ENCODE measurements at places on chromosomes 5 and 9.
A peak's percentile ranks its signal among the peaks of the same experiment; 100 is the strongest.

GRCh38 chr5:107700481-107700880, 29.7 kb upstream of the EFNA5 start:
- DNase-seq = no peak

- DNase-seq = no peak
Measured at GRCh38 chr5:157456301-157456700, 3.7 kb upstream of the NIPAL4 start.

DNA sequence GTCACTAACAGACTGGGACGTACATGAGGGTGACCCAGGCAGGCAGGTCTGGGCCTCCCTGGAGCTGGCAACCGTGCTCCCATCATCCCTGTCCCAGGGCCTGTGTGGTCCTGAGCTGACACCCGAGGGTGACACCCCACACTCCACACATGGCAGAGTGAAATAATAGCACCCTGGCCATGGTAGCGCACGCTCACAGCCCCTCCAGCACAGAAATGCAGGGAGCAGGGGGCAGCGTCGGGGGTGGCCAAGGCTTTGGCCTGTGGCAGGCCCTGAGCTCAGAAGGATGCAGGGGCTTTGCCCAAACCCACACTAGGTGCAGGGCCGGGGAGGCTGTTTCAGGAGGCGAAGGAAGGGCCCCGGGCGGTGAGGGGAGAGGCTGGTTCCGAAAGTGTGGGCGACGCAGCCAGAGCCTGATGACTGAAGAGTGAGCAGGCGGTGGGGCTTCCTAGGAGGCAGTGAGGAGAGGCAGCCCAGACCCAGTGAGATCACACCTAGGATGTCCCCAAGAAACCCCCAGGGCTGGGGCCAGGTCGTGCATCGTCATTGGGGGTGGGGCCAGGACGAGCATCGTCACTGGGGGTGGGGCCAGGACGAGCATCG, 12.9 kb downstream of the OR2V2 start:
- DNase-seq = peak; percentile 3

GRCh38 chr9:137956688-137957385, 79.3 kb downstream of the CACNA1B start:
- DNase-seq = no peak

DNA sequence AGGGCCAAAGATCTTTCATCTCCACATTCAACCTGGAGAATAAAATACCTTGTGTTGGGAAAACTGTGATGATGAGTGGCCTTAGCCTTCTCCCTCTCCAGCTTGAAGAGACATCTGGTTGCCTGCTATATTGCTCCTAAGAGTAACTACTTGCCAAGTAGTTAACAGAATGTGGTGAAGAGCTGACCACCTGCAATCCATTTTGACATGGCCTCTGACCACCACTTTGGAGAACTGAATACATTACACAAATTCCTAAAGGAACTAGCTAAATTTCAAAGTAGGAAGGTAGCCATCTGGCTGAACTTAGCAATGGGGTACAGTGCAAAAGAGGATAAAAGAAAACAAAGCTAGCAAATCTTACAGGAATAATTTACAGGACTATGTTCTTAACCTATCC, 7.2 kb downstream of the TBCA start:
- no peak for DNase-seq

GRCh38 chr5:118176146-118176545, 812.2 kb downstream of the DTWD2 start:
- DNase-seq = no peak

DNA sequence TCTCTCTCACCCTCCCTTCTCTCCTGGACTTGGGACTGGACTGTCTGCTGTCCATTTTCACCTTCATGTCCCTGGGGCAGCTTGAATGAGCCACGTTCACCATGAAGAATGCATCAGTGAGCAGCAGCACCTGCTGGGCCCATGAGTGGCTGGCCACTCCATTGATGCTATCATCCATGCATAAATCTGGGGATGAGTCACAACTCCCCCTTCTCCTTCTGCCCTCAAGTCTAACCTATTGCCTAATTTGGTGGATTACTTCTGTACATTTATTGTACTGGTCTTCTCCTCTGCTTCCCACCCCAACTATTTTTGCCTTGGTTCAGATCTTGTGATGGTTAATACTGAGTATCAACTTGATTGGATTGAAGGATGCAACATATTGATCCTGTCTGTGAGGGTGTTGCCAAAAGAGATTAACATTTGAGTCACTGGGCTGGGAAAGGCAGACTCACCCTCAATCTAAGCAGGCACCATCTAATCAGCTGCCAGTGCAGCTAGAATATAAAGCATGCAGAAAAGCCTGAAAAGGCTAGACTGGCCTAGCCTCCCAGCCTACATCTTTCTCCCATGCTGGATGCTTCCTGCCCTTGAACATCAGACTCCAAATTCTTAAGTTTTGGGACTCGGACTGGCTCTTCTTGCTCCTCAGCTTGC, 46.7 kb downstream of the GDNF start:
- DNase-seq = peak; percentile 27

DNA sequence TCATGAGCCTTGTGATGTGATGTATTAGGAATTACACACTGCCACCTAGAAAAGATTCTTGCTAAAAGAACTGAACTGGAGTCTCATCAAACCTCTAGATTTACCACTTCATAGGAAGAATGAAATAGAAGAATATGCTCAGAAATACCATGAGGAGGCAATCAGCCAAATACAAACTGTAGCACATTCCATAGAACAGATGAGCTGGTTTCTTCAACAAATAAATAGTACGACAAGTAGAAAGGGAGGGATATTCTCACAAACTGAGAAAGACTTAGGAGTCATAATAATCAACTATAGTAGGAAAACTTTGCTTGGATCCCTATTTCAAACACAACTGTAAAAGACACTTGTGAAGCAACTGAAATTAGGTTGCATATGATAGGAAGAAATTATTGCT, 15.4 kb downstream of the PLGRKT start:
- no peak for DNase-seq

DNA sequence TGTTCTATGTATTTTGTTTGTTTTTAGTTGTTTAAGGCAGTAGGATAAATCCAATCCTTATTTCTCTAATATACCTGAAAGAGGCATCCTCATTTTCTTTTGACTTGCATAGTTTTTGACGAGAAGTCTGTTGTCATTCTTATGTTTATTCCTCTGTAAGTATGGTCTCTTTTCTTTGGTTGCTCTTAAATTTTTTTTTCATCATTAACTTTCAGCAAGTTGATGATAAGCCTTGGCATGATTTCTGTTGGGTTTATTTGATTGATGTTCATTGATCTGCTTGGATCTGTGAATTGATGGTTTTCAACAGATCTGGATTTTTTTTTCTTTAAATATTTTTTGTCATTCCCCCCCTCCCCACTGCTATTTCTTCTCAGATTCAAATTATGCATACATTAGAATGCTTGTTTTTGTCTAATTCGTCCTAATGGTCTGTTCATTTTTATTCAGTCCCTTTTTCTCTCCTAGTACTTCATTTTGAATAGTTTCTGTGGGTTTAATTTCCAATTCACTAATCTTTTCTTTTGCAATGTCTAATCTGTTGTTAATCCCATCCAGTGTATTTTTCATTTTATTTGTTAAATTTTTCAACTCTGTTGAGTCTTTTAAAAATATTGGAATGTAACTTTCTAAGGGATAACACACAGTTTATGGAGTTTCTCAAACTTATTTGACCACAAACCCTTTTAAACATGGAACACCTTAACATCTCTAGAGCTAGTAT, 495.9 kb downstream of the CSNK1G3 start:
- DNase-seq = no peak

DNA sequence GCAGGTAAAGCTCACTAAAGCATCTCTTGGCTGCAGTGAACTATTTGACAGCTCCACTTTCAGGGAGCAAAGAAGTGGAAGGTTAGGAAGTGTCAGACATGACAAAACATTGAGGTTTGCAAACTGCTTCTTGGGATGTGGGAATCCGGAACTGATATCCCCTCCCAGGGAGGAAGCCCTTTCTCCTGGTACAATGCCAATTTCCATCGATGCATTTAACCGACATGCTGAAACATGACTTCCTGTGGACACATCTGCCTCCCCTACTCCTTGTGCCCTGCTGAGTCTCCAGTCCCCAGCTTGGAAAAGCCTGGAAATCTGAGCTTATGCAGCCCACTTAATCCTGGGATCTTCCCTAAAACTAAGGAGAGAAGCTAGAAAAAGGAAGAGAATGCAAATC, 323.1 kb upstream of the DAP start:
- no peak for DNase-seq
